ENCODE measurements at places on chromosomes 3 and 15.

DNA sequence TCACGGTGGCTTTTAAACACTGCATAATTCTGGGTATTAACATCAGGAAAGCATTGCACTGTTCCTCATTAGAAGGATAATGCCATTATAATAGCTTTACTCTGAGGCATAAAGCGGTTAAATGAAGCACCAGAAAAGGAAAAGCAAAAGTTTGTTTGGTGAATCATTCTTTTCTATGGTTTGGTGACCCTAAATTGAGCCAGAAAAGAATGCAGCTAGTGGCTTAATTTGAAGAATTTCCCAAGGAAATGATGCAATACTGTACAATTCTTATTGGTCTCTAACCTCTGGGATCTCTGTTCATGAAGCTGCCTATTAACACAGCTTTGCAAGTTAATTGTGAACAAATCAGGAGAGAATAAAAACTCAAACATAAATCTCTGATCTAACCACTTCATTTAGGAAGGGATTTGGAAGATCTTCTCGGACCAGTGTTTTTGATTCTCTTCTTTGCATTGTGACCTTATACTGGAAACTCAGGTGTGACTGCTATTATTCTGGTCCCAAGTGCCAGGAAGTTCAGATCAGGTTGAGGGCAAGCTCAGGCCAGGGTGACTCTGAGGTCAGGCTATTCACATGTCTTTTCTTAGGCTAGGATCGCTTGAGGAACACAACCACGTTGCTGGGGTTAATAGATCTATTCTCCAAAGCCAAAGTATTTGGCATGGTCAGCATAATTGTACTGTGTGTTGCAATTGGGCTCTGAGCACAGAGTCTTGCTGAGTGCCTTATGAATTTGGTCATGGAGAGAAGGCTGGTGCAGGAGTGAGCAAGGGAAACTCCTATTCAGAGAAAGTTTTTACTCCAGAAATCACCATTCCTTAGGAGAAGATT, 11.3 kb upstream of the DLG1 start:
- no peak for DNase-seq

GRCh38 chr3:32871273-32871672, 53.5 kb downstream of the TRIM71 start:
- DNase-seq = no peak

DNA sequence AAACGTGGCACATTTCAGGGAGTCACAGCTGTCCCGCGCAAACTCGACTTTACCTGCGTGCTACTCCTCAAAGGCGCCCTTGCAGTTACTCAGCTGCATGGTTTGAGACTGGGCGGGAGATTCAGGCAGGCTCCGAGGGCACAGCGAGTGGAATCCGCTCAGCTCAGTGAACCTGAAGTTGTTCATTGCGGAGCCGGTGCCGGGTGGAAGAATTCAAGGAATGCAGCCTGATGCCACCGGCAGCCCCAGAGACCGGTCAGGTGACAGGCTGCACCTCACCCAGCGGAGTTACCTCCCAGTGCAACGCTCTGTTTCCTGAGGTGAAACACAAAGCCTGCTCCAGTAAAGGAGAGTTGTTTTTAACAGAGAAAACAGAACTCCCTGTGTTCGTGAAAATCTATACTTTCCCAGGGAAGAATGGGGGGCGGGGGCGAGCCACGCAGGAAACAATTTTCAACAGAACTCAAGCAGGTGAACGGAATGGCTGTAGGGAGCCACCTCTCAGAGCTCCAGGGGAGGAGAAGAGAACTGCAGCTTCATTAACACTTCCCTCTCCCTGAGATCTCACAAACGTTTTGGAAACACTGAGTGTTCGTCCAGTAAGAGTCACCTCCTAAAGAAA, 3.8 kb downstream of the VEPH1 start:
- no peak for DNase-seq

GRCh38 chr3:160052385-160053047, 63.9 kb downstream of the IL12A start:
- no peak for DNase-seq

DNA sequence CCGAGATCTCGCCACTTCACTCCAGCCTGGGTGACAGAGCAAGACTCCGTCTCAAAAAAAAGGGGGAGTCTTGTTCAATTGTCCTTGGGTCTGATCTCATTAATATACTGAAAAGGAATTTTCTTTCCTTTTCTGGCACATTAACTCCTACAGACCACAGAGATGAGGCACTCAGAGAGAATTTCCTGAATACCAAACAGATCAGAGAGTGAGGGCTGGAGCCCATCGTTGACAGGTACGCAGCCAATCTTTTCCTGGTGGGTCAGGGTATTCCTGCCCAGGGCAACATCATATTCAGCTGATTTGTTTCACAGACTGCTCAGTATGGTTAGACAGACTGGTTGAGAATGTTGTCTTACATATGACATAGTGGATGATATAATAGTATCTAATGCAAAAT, 82.8 kb upstream of the TNFSF10 start:
- no peak for DNase-seq

- no peak for DNase-seq
Observed at GRCh38 chr3:107676469-107677309, 153.9 kb downstream of the BBX start.

DNA sequence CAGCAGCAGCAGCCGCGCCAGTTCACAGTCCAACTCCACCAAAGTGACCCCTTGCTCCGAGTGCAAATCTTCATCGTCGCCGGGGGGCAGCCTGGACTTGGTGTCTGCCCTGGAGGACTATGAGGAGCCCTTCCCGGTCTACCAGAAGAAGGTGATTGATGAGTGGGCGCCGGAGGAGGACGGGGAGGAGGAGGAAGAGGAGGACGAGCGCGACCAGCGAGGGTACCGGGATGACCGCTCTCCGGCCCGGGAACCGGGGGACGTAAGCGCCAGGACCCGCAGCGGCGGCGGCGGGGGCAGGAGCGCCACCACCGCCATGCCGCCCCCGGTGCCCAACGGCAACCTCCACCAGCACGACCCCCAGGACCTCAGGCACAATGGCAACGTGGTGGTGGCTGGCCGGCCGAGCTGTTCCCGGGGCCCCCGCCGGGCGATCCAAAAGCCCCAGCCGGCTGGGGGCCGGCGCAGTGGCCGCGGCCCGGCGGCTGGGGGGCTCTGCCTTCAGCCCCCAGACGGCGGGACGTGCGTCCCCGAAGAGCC, 224.1 kb upstream of the IL12A start:
- DNase-seq = no peak

Data from NCI-H2107 (cell line).